ENCODE measurements at places on chromosomes 6 and 20. TPM values are rescaled to one million over a fixed set of nuclear protein-coding genes. Genes with fewer than 3 reads are reported as not detected.

The SLC22A7 gene
- not detected for polyA plus RNA-seq

The EXOC2 gene
- polyA plus RNA-seq: 8.7 TPM

The CALHM6 gene
- polyA plus RNA-seq: 16.9 TPM

The FAM209B gene
- polyA plus RNA-seq: 1.9 TPM

The ATXN1 gene
- 16.5 TPM for polyA plus RNA-seq

The TMC2 gene
- 0.10 TPM for polyA plus RNA-seq

The GNRH2 gene
- polyA plus RNA-seq: not detected

The PCED1A gene
- polyA plus RNA-seq: 40.1 TPM

- no peaks in the 10 kb centered on the region for H3K27me3 ChIP-seq
- H3K27ac ChIP-seq: no peak overlapping the region
- no peaks in the 10 kb centered on the region for H3K36me3 ChIP-seq
- no peak overlapping the region for H3K4me3 ChIP-seq
- no peak for DNase-seq
Observed at GRCh38 chr20:25256226-25256859, 8.5 kb downstream of the PYGB start.

DNA sequence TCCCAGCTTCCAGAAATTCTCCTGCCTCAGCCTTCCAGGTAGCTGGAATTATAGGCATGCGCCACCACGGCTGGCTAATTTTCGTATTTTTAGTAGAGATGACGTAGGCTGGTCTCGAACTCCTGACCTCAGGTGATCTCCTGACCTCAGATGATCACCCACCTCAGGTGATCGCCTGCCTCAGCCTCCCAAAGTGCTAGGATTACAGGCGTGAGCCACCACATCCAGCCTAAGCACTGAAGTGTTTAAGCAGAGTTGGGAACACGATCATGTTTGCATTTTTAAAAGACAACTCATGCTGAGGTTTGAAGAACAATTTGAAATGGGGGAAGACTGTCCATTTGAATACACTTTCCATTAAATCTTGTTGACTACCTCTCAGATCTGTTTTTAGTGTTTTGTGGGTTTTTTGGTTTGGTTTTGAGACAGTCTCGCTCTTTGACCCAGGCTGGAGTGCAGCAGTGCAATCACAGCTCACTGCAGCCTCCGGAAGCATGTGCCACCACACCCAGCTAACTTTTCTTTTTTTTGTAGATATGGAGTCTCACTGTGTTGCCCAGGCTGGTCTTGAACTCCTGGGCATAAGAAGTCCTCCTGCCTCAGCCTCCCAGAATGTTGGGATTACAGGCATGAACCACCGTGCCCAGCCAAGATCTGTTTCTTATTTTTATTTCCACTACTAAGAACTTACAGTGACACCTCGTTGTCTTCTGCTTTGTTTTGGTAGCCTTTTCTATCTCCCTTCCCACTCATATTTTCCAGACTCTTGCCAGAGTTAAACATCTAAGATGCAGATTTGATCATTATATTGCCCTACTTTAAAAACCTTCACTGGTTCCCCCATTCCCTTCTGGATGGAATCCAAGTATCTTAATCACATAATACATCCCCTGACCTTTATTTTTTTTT, 5.5 kb downstream of the CASP8AP2 start:
- peaks cover 4% of the 10 kb centered on the region for H3K4me1 ChIP-seq
- peak overlapping the region; percentile 23 for H3K27ac ChIP-seq
- H3K36me3 ChIP-seq: peaks cover 29% of the 10 kb centered on the region
- H3K4me3 ChIP-seq: no peak overlapping the region
- H3K27me3 ChIP-seq: no peaks in the 10 kb centered on the region

DNA sequence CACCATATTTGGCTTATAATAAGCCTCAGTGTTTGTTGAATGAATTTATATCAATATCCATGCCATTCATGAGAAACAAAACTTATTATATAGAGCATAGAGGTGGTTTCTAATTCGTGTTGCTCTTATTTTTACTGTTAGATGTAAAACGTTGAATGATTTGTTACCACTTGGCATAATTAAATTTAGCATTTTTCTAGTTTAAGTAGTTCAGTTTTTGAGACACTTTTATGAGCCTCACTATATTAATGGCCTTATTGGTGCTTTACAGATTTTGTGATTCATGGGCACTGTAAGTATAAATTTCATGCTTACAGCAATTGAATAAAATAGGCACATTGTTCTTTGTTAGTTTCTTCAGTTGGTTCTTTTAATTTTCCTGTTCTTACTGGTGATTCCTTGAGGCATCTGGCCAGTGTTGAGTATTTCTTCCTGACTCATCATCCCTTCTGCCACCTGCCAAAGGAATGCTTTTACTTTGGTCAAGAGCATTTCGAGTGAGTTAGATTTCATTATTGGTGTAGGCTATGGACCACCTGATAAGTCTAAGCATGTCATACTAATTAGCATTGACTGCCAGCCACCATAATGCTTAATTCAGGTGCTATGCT, 34.8 kb downstream of the CDKAL1 start:
- no peaks in the 10 kb centered on the region for H3K27me3 ChIP-seq
- DNase-seq: no peak
- H3K4me3 ChIP-seq: no peak overlapping the region
- H3K36me3 ChIP-seq: peaks cover 3% of the 10 kb centered on the region
- no peak overlapping the region for H3K27ac ChIP-seq
- no peaks in the 10 kb centered on the region for H3K4me1 ChIP-seq

- H3K4me3 ChIP-seq: no peak overlapping the region
- no peak overlapping the region for H3K27ac ChIP-seq
- no peak for DNase-seq
Observed at GRCh38 chr6:3350252-3350796, 91.6 kb downstream of the PSMG4 start.

DNA sequence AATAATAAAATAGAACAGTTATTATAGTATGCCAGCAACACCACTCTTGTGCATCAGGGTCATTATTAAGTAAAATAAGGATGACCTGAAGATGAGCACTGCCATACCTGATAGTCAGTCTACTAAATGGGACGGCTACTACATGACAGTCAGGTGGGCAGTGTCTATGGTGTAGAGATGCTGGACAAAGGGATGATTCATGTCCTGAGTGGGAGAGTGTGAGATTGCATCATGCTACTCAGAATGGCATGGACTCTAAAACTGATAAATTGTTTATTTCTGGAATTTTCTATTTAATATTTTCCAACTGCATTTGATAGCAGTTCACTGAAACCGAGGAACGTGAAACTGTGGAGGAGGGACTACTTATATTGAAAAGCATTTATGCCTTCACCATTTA, 38.8 kb downstream of the SNX9 start:
- peaks cover 5% of the 10 kb centered on the region for H3K4me1 ChIP-seq
- no peak overlapping the region for H3K4me3 ChIP-seq
- no peaks in the 10 kb centered on the region for H3K27me3 ChIP-seq
- DNase-seq: no peak
- H3K27ac ChIP-seq: no peak overlapping the region

- DNase-seq: peak; percentile 59
- H3K4me3 ChIP-seq: no peak overlapping the region
- H3K27me3 ChIP-seq: no peaks in the 10 kb centered on the region
Observed at GRCh38 chr6:75893058-75893775, 144.2 kb downstream of the MYO6 start.

DNA sequence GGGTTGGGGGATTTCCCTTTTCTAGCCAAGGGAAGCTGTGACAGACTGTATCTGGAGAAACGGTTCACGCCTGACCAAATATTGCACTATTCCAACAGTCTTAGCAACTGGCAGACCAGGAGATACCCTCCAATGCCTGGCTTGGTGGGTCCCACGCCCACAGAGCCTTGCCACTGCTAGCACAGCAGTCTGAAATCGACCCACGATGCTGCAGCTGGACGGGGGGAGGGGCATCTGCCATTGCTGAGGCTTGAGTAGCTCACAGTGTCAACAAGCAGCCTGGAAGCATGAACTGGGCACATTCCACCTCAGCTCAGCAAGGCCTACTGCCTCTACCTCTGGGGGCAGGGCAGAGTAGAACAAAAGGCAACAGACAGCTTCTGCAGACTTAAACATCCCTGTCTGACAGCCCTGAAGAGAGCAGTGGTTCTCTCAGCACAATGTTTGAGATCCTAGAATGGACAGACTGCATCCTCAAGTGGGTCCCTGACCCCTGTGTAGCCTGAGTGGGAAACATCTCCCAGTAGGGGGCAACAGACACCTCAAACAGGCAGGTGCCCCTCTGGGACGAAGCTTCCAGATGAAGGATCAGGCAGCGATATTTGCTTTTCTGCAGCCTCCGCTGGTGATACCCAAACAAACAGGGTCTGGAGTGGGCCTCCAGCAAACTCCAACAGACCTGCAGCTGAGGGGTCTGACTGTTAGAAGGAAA, 89.9 kb upstream of the ECI2 start:
- DNase-seq: no peak
- H3K4me1 ChIP-seq: peaks cover 3% of the 10 kb centered on the region
- H3K27ac ChIP-seq: no peak overlapping the region
- no peaks in the 10 kb centered on the region for H3K36me3 ChIP-seq
- H3K4me3 ChIP-seq: no peak overlapping the region
- H3K27me3 ChIP-seq: no peaks in the 10 kb centered on the region

GRCh38 chr6:25944688-25945574, 14.4 kb upstream of the SLC17A2 start:
- no peaks in the 10 kb centered on the region for H3K27me3 ChIP-seq
- no peaks in the 10 kb centered on the region for H3K4me1 ChIP-seq
- DNase-seq: peak; percentile 61
- no peak overlapping the region for H3K27ac ChIP-seq
- no peaks in the 10 kb centered on the region for H3K36me3 ChIP-seq

- peaks cover 2% of the 10 kb centered on the region for H3K4me1 ChIP-seq
- H3K4me3 ChIP-seq: no peak overlapping the region
Observed at GRCh38 chr6:37062424-37062823, 57.0 kb downstream of the FGD2 start.

DNA sequence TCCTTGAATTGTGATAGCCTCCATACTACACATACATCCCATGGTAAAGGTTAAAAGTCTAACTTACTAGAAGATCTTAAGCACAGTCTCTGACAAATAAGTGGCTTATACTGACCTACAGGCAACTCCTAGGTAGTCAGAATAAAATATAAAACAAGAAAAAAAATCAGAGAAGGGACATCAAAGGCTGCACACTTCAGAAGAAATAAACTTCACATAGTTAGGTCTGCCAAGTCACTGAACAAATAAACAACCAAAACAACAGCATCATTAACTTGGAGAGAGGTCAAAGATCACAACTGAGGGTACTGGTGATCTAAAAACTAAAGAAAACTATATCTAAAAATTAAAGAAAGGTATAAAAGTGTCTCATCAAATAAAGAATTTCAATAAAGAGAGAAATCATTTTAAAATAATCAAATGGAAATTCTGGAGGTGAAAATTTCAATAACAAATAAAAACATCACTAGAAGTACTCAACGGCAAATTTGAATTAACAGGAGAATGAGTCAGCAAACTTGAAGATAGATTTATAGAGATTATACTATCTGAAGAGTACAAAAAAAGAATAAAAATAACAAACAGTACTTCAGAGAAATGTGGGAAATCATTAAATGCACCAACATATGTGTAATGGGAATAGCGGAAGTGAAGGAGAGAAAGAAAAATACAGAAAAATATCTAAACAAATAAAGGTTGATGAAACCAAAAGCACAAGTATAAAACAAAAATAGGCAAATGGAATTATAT, 88.0 kb upstream of the UST start:
- no peak overlapping the region for H3K27ac ChIP-seq
- H3K4me3 ChIP-seq: no peak overlapping the region
- no peak for DNase-seq
- no peaks in the 10 kb centered on the region for H3K4me1 ChIP-seq
- H3K36me3 ChIP-seq: no peaks in the 10 kb centered on the region

DNA sequence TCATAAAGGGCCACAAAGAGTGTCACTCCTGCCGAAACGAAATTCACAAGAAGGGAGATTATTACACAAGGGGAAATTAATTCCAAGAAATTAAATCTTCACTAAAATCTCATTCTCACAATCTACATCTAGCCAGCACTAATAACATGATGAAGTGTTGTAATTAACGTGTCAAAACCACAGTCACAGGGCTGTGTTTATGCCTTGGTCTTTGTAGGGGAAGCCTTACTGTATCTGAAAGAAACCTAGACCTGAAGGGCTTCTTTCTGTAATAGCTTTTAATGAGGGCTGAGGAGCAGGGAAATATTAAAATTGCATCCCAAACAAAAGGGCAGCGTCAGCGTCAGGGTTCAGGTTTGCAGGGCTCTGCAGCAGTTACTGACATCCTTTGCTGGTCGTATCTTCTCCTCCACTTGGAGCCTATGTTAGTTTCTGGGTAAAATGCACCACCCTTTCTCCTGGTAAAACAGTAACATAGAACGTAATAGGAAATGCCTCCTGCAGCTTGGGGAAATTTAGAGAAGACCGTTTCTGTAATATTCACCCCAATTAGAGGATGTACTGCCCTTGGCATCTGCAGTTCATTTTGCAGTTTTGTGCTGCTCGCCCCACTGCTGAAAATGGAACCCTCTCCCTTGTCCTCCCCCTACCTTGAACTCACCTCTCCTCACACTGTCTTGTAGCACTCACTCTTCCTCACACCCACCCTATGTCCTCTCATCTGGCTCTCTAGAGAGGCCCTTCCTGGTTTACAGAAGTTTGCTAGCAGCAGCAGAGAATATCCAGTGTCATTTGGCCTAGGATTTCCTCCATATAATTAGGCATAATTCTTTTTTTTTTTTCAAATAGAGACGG, 109.0 kb upstream of the TRAF3IP2 start:
- no peak overlapping the region for H3K4me3 ChIP-seq
- peaks cover 5% of the 10 kb centered on the region for H3K4me1 ChIP-seq
- no peak overlapping the region for H3K27ac ChIP-seq
- DNase-seq: no peak
- peaks cover 7% of the 10 kb centered on the region for H3K36me3 ChIP-seq
- no peaks in the 10 kb centered on the region for H3K27me3 ChIP-seq

DNA sequence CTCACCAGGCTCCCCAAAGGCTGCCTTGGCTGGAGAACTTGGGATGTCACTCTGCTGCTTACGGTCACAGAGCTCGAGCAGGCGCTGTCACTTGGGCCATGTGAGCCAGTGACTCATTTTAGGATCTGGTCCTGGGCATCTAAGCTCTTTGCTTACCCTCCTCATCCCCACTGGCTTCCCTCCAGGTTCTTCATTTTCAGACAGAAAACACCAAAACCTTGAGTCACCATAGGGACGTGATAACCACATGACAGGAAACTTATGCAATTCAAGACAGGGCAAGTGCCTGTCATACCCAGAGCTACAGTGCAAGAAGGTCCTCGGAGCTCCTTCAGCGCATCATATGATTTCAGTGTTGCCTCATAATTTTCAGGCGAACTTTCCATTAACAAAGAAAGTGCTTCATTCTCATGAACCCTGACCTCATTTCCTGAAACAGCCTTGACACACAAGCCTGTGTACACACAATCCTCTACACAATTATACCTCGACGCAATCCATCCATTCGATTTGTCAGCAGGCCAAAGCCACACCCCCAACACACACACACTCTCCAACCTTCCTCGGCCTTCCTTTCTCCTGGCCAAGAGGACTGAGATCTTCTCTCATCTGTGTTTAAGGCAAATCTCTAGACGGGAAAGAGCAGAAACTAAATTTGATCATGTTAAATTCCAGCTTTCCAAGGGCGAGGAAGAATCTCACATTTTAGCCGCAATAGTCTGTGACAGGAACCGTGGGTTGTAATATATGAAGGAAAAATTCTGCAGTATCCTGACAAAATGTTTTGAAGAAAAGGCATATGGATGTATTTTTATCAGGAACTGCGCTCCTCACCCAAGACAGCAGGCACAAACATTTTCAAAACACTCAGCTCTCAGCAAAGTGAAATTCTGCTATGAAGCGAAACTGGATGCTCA, 25.3 kb downstream of the TBC1D7 start:
- peak; percentile 57 for DNase-seq
- H3K27me3 ChIP-seq: no peaks in the 10 kb centered on the region
- H3K4me1 ChIP-seq: no peaks in the 10 kb centered on the region
- no peak overlapping the region for H3K4me3 ChIP-seq
- peaks cover 21% of the 10 kb centered on the region for H3K36me3 ChIP-seq
- peak overlapping the region; percentile 57 for H3K27ac ChIP-seq

Data from small intestine (tissue), 16 donors.